ENCODE measurements at places on chromosomes 11 and 22.
A peak's percentile ranks its signal among the peaks of the same experiment; 100 is the strongest.

- DNase-seq = no peak
These were observed 569 bp downstream of the FAM76B start for GRCh38 chr11:95788921-95789505.

DNA sequence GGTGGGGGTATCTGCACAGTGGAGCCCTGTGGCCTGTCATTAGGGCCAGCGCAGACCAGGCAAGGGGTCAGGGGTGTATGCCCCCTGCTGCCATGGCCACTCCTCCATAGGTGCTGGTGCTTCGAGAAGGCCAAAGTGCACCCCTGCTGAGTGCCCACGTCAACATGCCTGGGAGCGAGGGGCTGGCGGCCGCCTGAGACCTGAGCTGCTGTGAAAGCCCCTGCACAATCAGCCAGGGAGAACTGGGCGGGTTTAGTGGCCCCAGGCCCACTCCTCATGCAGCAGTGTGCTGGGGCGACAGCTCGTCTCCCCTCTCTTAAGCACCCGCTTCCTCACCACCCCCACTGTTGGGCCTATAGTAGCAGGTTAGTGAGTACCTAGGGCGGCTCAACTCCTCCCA, 14.0 kb downstream of the ZDHHC24 start:
- no peak for DNase-seq

DNA sequence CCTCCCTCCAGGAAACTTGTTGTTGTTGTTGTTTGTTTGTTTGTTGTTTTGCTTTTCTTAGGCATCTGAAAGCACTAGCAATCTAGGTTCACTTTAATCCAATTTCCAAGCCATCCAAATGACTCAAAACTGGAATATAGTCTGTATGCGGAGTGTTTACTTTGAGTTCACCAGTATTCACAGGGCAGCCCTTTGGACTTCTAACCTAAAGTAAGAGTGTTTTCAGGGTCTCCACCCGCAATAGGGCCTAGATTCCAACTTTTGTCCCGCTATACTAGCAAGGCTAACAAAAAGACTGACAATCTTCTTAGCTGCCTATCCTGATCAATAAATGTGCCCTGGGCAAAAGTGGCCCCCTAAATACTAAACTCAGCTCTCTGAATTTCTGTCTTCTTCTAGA, 13.6 kb downstream of the PGM2L1 start:
- no peak for DNase-seq

GRCh38 chr22:46058091-46058420, 81.1 kb upstream of the WNT7B start:
- DNase-seq = no peak

DNA sequence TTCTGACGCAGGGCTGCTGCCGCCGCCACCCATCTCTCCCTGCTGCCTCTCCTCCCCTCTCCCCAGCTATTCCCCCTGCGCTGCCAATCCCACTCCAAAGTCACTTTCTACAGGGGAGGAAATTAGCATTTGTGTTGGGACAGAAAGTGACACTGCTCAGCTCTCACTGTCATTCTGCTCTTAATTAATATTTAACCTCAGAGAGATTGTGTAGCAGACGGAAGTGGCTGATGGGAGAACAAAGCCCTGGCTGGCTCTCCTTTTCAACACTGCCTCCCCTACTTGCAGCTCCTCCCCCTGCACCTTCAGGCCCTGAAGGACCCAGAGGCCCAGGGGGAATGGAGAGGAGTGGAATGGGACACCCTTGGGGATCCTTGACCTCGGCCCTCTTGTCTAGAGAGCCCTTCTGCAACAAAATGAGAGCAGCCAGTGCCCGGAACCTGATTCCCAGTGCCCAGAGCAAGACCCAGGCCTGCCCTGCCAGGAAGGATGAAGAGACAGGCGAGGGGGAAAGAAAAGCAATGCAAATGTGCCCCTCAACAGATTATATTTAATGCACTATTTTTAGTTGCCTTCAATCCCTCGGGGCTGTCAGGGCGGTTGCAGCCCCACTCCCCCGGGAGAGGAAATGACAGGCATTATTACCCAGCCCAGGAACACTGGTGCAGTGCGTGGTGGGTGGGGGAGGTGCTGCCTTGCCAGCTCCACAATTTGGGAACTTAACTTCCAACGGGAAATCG, 14.6 kb upstream of the NRGN start:
- no peak for DNase-seq

GRCh38 chr22:25360891-25361645, 141.6 kb downstream of the CRYBB2 start:
- DNase-seq = no peak

DNA sequence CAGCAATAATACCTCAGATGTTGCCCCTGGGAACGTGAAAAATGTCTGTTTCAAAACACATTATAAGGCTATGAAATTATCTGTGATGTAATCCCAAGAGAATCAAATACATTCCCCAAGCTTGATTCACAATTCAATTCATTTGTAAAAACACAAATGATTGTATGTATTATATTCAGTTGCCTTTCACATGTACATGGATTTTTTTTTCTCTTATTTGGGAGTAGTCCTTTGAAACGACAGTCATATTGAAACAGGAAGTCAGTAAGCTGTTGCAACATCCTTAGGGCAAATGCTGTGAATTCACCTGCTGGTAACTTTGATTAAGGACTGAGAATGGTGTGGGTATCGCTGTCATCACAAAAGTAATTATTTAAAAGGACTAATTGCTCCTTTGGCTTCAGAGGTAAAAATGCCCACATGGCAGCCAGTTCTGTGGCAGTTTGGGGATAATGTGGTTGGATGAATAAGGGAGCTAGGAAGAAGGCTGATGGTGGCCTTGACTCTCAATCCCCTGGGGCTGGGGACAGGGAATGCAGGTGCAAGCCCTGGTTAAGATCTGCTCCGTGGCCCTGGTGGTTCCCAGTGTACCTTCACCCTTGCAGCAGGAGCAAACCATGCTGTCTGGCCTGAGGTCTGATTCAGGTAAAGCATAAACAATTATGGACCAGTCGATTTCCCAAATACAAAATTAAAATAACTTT, 13.2 kb downstream of the EHF start:
- no peak for DNase-seq

- no peak for DNase-seq
These were observed 1.2 kb downstream of the SERGEF start for GRCh38 chr11:18011633-18012032.

DNA sequence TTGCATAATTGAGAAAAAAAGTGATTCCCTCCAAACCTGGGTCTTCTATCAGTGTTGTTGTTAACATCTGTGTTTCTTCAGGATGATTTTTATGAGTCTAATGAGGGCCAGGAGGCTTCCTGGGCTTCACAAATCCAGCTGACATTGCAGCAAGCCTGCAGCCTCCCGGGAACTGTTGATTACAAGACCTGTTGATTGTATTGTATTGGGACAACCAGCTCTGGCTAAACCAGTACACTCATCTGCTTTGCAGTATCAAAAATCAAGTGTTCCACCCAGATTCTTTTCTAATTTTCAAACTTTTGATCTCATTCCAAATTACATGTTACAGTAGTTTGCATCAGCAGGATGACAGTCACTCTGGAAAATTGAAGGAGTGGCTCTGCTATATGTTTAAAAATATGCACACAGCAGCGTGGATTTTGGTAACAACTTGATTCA, 16.1 kb upstream of the PRSS23 start:
- DNase-seq = no peak

DNA sequence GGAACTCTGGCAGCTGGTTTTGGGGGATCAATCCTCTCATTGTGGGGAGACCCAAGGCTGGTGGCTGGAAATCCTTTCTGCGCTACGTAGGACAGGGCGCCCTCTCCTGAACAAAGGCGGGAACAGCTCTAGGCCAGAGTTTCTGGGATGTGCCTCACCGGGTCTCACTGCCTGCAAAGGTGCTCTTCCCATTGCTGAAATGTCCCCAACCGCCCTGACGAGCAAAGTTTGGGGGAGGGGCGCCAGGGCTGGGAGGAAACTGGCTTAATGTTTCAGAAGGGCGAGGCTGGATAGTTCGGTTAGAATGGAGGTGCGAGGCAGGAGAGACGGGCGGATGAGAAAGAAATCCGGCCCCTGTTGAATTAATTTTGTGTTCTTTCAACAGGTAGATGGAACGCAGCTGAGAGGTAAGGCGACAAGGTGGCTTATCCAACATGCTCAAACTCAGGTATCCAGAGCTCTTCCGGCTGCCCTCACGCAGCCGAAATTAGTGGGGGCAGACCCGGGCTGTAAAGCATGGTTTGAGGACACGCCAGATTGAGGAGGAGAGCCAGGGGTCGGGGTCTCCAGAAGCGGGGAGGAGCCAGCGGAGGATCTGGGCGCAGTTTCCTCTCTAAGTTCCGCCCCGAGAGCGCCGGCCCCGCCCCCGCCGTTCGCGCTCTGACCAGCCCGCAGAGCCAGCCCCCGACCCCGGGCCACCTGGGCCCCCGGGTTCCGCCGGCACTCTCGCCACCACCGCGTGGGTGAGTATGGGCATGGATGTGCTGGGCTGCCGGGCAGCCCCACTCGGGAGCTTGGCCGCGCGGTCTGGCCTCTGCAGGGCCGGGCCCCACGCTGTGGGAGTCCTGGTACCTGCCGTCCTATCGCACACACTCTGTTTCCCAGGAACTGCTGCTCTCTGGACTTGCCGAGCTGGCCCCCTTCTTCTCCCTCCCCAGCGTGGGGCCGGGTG, at the start of gene PGAP2:
PGAP2 (plus strand) TSS at position 652 of the 952 bp plus-strand sequence. CDS start 2,700 bp downstream, outside the sequence.
- peak; percentile 60 for DNase-seq

DNA sequence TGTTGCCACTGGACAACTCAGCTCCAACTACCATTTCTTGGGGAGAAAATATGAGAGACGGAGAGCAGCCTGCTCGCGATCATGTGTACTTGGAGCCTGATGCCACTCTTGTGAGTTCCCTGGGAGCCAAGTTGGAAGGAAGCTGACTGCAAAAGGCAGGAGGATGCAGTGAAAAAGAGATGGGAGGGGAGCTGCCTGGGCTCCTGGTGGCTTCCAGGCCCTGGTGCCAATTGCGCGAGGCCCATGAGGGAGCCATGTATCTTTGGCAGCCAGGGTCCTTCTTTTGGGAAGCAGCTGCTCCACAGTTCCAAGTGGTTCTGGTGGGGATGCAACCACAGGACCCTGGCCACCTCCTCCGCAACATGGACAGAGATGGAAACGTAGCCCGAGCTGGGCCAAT, 11.1 kb downstream of the C11orf91 start:
- no peak for DNase-seq

DNA sequence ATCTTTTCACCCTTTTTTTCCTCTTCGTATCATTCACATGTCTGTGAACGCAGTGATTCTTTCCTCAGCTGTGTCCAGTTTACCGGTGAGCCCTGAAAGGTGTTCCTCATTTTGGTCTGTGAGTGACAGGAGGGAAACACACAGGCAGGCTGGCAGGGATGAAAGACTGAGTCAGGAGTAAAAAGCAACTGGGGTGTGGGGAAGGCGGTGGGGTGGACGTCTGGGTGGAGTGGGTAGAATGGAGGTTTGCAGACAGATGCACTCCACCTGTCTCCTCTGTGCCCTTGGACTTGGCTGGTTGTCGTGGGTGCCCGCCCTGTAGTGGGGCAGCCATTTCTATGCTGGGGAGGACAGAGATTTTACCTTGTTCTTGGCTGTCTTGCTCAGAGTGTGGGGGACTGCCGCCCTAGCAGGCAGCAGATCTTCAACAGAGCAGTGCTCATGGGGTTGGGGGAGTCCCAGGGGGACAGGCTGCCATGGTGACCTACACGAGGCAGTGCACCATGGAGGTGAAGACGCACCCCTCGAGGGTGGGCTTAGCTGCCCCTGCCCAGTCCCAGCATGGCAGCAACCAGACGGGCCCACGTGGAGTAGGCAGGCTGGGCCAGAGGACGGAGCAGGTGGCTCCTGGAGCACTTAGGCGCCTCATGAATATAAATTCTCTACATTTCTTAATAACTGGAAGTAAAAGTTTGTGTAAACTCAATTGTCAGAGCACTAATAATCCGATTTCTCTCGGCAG, 603.7 kb downstream of the TBC1D22A start:
- no peak for DNase-seq

DNA sequence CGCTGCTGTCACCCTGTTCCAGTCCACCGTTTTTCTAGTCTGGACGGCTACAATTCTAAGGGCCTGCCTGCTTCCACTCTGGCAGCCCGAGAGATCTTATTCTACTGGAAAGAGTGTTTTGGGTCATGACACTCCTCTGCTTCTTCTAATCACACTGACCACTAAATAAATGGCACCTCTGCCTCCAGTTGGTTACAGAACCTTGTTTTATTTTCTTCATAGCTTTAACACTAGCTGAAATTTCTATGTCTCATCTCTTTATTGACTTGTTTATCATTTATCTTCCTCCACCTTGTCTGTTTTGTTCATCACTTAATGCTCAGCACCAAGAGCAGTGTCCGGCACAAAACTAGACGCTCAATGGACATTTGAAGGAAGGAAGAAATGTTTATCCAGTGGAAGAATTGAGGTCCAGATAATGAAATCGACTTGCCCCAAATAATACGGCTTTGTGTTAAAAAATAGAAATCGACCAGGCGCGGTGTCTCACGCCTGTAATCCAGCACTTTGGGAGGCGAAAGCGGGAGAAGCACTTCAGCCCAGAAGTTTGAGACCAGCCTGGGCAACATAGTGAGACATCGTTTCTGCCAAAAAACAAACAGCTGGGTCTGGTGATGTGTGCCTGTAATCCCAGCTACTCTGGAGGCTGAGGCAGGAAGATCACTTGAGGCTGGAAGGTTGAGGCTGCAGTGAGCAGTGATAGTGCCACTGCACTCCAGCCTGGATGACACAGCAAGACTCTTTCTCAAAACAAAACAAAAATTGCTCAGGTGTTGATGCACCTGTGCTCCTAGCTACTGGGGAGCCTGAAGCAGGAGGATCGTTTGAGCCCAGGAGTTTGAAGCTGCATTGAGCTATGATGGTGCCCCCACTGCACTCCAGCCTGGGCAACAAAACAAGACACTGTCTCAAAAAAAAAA, 693 bp upstream of the PRR14L start:
- DNase-seq = no peak

DNA sequence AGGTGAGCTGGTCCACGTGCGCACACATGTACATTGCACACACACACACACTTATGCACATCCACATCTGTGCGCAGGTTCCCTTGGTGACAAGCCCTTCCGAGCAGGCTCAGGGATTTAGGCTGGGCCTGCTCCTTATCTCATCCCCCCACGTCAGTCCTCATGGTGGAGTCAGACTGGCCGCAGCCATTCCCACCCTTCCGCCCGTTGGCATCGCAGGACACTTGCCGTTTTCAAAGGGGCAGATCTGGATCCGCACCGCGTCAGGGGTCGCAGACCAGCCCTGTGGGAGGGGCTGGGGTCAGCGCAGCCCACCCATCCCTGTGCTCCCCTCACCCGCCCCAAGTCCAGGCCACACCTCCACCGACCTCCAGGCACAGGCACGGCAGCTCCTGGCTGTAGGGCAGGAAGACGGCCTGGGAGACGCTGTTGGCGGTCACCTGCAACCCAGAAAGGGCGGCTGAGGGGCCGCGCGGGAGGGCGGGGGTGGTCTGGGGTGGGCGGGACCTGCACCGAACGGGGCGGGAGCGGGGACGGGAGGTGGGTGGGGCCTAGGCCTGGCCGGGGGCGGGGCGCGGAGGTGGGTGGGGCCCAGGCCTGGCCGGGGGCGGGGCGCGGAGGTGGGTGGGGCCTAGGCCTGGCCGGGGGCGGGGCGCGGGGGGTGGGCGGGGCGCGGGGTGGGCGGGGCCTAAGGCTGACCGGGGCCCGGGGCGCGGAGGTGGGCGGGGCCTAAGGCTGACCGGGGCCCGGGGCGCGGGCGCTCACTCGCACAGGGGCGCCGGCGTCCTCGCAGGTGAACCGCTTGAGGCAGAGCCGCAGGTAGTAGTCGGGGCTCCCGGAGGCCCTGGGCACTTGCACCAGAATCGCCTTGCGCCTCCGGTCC, 13.3 kb downstream of the IL17REL start:
- DNase-seq = peak; percentile 21

- peak; percentile 25 for DNase-seq
These were observed 2.5 kb downstream of the USP18 start for GRCh38 chr22:18152519-18152918.

GRCh38 chr22:11307998-11308397, 4220.0 kb upstream of the OR11H1 start:
- DNase-seq = no peak

- no peak for DNase-seq
These were observed 1.4 kb upstream of the NXF1 start for GRCh38 chr11:62806611-62807121.
